Stimulated activated CD8-positive, alpha-beta memory T cell treated with anti-CD3 and anti-CD28 coated beads, Interleukin-7, amount 100 ng/mL, for 1 hour (primary cell): ENCODE measurements at places on chromosomes 5 and 9.
A peak's percentile ranks its signal among the peaks of the same experiment; 100 is the strongest.

GRCh38 chr5:73354406-73354805 lies 94.2 kb downstream of the FOXD1 start:
- no peak for DNase-seq

DNA sequence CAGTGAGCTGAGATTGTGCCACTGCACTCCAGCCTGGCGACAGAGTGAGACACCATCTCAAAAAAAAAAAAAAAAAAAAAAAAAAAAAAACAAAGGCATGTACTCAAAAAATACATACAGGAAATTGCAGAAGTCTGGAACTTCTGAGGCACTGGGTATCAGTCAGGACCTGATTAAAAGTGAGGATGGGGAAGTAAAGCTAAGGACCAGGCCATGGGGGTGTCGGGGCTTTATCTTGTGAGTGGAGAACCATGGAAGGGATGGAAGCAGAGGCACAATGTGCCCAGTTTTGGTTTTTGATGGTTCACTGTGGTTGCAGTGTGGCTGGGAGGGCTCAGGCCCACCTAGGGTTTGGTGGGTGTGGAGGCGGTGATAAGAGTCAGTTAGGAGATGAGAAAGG lies 212.7 kb upstream of the PIK3R1 start:
- DNase-seq: no peak

DNA sequence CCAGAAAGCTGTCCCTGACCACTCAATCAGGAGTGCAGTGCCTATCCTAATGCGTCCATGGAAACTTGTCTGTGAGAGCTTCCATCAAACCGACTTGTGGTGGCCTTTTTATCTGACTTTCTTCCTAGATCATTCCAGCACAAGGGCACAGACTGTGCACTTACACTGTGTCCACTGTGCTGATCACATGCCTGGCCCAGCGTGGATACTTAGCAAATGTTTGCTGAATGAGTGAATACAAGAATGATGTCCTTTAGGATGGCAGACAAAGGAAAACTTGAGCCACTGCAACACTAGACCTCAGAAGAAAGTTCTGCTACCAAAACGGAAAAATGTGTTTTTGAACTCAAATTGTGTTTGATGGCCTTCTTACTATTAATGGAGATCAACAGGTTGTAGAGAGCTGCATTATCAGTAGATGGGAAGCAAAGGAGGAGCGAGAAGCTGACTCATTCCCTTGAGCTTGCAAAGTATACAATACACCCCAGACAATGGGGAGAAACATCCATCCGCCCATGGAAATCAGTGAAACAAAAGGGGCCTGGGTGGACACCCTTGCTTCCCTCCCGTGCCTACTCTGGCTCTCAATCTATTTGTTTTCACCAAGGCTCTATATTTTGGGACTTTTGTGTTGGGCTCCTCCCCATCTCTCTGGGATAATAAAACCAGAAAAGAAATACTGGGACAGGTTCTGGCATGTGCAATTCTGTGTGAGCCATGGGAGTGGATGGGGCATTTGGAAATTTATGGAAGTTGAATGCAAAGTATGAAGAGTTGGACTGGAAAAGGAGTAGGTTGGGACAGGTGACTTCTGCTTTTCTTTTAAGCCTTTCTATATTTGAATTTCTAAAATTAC lies 76.2 kb upstream of the ZFAND5 start:
- DNase-seq: no peak

- no peak for DNase-seq
Observed at GRCh38 chr9:107485458-107486043, 4.0 kb downstream of the KLF4 start.

DNA sequence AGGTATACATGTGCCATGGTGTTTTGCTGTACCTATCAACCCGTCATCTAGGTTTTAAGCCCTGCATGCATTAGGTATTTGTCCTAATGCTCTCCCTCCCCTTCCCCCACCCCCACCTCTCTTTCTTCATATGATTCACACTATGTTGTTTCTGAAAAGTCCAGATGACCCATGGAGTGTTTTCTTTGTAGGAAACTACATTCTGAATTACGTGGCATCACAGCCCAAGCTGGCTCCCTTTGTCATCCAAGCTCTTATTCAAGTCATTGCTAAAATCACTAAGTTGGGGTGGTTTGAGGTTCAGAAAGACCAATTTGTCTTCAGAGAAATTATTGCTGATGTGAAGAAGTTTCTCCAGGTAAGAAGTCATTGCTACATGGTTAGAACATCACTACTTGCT lies 30.4 kb downstream of the RANBP17 start:
- DNase-seq: no peak

DNA sequence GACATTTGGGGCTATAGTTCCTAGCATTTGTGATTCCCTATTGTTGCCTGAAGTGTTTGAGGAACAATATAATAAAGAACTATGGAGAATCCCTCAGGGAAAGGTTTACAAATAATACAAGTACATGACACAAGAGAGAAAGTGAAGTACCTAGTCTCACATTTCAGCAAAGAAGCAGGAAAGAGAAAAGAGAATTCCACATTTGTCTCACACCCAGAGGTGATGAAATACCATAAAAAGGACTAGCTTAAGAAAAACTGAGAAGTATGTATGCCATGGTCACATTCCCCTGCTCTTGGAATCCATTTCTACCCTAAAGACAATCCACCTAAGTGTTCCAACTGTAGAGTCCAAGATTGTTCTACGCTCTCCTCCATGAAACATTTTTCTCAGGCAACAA lies 79.0 kb upstream of the TARS1 start:
- no peak for DNase-seq

GRCh38 chr9:105007143-105007542 lies 79.2 kb upstream of the ABCA1 start:
- DNase-seq: no peak

- no peak for DNase-seq
Observed at GRCh38 chr5:104095527-104095926, 532.9 kb upstream of the NUDT12 start.

- no peak for DNase-seq
Observed at GRCh38 chr5:26579712-26580111, 458.7 kb downstream of the CDH9 start.

DNA sequence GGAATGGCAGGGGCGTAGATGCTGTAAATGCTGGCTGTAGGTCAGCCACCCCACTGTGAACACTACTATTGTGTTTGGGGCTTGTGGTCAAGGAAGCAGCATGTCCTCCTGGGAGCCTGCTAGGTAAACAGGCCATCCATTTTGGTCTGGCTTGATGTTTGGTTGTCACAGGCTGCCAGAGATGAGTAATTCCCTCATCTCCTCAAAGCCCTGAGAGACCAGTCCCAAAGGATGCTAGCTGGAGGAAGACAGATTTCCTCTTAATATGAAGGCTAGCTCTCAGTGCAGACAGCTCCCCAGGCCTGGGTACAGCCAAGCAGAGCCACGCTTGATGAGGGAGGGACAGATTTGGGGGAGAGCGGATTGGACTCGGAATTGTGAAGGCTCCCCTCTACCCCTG lies 72.5 kb upstream of the MAP1B start:
- no peak for DNase-seq

DNA sequence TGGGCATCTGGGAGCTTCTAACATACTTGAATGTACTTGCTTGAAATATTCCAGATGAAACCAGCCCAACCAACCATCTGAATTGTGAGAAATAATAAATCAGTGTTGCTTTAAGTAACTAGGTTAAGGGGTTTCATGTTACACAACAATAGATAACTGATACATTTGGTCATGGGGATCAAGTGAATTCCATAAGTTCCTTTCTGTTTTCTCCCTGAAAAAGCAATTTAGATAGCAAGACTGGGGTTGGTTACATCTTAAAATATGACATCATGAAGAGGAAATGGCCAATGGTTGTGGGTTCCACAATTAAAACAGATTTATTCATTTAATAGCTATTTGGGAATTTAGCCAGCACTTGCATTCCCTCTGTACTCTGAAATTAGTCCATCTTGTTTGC lies 559.7 kb downstream of the TLR4 start:
- DNase-seq: no peak

GRCh38 chr9:127555840-127556820 lies 55.9 kb upstream of the STXBP1 start:
- DNase-seq: peak; percentile 44

DNA sequence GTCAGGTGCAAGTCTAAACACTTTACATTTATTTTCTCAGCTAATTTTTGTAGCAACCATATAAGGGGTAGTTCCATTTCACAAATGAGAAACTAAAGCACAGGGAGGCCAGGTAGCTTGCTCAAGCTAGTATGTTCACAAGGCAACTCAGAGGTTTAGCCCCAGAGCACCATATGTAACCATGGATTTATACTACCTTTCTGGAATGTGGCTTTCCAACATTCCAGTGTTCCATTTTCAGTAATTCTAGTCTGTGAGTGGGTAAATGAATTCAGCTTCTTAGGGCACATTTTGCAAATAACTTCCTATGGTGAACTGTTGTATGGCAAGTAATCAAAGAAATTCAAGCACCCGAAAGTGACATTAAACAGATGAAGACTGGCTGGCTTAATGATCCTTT lies 25.0 kb upstream of the CAST start:
- no peak for DNase-seq

DNA sequence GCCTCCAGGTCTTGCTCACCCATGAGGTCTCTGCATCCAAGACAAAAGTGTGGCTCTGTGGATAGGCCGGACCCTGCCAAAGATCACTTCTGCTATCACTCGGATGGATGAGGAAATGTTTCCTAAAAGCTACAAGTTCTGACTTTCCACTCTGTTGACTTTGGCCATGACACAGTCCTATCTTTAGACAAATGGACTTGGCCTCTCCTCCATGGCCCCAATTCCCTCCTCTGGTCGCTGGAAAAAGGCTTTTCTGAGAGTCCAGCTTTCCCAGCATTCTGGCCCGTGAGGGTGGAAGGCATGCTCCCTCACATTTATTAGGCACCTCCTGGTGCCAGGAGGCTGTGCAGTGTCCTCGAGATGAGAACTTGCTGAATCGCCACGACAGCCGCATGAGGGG lies 83.1 kb downstream of the COL27A1 start:
- no peak for DNase-seq

- DNase-seq: no peak
Observed at GRCh38 chr9:115114546-115114945, 3.4 kb downstream of the TNC start.

DNA sequence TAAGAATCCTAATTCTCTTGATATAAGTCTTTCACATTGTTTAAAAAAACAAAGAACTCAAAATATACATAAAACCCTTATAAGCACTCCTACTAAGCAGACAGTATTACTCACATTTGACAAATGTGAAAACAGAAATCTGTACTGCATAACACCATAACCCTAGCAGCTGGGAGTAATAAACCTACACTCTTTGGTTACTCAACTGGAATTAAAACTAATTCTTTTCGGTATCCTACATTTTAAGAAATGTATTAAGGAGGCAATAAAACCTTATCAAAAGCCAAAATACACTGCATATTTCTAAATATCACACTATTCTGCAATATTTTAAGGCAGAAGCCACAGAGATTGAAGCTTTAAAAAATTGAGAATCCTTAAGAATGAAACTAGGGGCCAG lies 6.8 kb downstream of the AUH start:
- DNase-seq: no peak

DNA sequence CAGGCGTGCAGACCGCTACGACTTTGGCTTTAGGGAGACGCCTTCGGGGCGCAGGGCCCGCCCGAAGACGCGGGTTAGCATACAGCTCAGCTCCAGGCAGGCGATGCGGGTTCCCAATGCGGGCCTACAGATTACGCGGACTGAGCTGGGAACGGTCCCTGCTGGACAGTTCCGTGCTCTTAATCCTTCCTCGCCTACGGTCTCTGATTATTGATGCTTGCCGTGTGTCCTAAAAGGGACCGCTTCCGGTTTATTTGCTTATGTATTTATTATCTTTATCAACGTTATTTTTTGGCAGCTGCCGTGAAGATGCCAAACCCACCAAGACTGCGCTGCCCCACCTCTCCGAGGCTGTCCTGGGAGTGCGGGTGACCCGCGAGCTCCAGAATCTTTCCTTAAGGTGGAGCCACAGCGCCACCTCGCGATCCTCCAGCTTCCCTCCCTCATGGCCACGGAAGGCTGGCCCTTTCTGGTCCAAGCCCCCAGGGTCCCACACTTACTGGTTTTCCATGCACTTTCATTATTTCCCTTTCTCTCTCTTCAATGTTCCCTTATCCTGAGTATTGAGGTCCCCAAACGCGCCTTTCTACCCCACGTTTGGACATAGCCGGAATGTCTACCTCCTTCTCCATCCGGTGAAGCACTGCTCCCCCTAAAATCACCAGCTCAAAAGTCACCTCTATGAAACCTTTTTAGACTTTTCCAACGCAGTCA lies 7.0 kb upstream of the EBF1 start:
- peak; percentile 44 for DNase-seq

DNA sequence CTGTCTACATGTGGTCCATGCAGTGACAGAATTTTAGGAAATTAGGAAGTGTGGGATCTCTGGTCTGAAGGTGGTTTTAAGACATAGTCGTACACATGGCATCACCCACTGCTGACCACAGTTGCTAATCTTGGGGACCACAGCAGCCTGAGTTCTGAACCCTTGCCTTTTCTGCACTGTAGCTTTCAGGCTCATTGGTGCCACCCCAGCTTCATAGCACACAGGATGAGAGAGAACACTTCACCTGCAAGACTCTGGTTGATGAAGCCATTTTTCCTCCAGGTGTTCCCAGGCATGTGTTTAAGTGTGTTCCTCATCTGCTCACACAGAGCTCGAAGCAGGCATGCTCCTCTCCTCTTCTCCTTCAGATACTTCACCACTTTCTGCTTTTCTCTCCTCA lies 68.2 kb upstream of the S1PR3 start:
- DNase-seq: no peak

DNA sequence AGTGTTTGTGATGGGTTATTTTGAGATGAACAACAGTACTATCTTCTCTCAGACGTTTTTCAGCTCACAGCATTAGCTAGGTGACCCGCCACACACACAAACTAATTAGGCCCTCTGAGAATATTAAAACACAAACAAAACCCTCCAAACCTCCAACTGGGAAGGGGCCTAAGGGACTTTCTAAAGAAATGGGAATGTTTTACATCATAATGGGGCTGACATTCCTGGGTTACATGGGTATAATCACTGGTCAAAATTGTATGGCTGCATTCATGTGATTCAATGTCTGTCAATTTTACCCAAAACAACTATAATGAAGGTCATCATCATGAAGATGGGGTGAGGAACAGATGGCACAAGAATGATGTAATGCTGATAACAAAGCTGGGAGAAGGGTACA lies 59.6 kb downstream of the SPTLC1 start:
- no peak for DNase-seq

DNA sequence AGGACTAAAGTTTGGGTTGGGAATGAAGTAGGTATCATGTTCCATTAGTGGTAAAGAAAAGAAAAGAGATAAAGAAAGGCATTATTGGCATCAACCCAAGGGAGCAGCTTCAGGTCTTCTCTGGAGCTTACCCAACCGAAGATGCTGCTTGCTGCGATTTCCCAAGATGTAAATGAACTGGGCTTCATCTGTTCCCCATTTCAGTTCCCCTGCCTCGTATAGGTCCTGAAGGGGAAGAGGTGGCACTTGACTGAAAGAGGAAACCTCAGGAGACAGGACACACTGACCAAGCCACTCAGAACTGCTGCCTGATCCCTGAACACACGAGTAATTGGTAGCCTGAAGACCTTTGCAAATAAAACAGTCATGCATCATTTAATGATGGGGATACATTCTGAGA lies 24.6 kb downstream of the ANXA6 start:
- no peak for DNase-seq

- no peak for DNase-seq
Observed at GRCh38 chr9:105656131-105656921, 5.9 kb upstream of the TAL2 start.

GRCh38 chr9:137611623-137612609 lies 6.4 kb downstream of the ARRDC1 start:
- DNase-seq: no peak

GRCh38 chr5:111999286-111999685 lies 242.3 kb upstream of the NREP start:
- no peak for DNase-seq

GRCh38 chr5:156147261-156147943 lies 179.6 kb upstream of the SGCD start:
- no peak for DNase-seq
